ENCODE measurements at places on chromosomes 7 and 10. TPM values are rescaled to one million over a fixed set of nuclear protein-coding genes. Genes with fewer than 3 reads are reported as not detected.

Gene NPC1L1
- total RNA-seq: 0.09 TPM

Gene C10orf105
- not detected for total RNA-seq

DNA sequence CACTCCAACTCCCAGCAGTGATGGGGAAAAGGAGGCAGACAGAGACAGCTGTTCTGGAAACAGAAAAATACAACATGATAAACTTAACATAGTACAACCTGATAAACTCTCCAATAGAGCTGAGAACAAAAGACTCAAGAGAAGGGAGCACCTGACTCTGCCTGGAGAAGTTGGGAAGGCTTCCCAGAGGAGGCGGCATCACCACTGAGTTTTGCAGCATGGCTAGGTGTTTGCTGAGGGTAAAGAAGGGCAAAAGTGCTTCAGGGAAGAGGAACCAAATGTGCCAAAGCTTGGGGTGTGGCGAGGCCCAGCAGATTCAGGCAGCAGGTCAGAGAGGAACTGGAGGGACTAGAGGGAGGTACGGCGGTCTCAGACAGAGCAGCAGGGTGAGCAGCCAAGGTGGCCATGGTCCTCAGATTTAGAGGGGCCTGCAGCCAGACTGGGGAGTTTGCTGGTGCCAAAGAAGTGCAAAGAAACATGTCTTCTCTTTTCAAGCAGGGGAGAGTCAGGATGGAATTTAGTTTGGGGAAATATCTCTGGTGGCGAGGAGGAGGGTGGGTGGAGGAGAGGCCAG is 119.9 kb upstream of the BTBD16 start:
- DNase-seq: no peak

DNA sequence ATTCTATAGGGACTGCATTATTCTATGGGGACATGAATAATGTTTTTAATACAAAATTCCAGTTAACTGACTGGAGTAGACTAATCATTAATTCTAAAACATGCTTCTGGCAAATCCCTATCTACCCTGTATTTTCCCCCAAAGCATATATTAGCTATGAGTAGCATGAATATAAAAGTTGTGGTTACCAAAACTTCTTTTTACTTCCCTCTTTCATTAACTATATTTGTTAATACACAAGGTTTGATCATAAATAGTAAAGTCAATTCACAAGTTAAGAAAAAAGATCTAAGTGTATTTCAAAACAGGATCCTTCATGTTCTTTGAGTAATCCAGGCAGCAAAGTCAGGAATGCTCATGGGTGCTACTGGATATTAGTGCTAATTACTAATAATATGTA is 2.9 kb upstream of the RALA start:
- DNase-seq: no peak

DNA sequence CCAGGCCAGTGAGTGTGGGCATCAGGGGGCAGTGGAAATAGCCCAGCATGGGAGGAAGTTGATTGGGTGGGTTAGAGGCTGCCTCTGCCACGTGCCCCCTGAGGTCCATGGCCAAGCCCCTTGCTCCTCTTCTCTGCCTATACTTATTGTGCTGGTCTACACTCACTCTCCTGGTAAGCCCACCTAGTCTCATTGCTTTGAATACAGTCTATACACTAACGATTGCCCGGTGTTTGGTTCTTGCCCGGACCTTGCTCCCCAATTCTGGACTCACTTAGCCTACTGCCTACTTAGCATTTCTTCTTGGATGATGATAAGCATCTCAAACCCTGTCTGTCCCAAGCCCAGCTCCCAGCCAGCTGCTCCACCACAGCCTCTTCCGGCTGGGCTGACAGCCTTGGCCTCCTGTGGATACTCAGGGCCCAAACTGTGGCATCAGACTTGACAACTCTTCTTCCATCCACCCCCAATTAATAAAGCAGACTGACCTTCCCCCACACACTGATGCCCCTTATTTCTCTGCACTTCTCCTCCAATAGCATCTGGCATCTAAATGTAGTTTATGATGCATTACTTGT is 10.1 kb downstream of the LRRC18 start:
- DNase-seq: no peak
